Epithelial cell of proximal tubule (primary cell): ENCODE measurements at places on chromosomes 12 and 14.

DNA sequence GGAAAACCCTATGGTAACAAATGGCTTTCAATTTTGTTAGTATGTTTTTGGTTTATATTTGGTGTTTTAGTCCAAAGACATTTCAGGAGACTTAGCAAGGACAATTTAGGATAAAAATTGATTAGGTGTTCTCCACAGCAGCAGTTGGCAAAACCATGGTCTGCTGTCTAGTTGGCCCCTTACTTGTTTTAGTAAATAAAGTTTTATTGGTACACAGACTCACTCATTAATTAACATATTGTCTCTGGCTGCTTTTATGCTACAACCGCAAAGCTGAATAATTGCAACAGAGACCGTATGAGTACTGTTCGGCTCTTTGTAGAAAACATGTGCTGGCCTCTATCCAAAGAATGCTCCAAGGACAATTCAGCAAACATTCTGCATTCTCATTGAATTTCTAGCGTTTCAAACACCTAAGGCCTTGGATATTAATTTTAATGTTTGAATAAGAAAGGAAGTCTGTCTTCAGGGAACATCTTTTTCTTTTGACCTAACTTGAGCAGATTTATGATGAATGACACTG lies 77.7 kb downstream of the CCDC92 start:
- DNase-seq: no peak

DNA sequence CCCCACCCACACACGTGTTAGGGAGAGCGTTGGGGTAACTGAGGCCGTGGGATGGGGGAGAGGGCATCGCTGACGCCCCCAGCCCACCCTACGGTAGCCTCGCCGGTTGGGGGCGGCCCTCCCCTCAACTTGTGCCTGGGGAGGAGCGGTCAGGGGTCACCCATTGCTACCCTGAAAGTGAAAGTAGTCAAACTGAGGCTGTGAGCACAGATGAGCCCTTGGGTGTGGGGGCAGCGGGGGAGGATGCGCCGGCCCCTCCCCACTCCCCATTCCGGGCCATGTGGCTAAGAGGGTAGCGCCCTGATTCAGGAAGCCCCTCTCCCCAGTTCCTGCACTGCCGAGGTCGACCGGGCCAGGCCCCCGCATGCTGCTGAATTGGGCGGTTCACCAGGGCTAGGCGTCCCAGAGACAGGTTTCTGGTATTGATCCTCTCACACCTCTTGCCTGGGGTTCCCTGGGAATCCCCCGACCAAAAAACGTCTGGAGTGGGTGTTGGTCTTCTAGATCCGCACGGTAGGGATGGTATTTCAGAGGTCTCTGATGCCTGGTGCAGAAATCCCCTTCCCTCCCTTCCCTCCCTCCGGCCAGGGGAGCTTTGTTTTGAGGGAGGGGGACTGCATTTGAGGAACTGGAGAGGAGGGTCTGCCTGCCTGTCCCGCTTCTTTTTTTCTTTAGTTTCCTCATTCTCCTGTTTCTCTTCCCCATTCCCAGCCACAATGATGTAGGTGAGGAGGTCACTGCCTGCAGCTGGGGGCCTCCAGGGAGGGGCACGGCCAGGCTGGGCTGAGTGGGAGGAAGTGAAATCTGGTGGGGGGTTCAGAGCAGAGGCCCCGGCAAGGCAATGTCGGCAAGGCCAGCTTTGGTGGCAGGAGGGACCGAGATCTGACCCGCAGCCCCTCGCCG lies 1.0 kb downstream of the SH2B3 start:
- no peak for DNase-seq

DNA sequence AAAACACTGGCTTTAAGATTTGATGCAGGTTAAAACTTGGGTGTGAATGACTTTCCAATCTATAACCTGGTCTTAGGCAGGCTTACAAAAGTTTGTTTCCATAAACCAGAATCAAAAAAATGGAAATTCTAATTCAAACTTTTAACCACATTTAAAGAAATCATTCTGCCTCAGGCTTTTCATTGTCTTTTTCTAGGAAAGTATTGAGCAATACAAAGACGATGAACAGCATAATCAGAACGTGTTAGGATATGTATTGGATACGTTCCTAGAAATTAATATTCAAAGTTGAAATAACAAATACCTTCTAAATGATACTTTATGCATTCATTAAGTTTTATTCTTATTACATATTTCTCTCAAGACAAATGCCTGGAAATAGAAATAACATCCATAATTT lies 172.9 kb downstream of the CEP128 start:
- no peak for DNase-seq

DNA sequence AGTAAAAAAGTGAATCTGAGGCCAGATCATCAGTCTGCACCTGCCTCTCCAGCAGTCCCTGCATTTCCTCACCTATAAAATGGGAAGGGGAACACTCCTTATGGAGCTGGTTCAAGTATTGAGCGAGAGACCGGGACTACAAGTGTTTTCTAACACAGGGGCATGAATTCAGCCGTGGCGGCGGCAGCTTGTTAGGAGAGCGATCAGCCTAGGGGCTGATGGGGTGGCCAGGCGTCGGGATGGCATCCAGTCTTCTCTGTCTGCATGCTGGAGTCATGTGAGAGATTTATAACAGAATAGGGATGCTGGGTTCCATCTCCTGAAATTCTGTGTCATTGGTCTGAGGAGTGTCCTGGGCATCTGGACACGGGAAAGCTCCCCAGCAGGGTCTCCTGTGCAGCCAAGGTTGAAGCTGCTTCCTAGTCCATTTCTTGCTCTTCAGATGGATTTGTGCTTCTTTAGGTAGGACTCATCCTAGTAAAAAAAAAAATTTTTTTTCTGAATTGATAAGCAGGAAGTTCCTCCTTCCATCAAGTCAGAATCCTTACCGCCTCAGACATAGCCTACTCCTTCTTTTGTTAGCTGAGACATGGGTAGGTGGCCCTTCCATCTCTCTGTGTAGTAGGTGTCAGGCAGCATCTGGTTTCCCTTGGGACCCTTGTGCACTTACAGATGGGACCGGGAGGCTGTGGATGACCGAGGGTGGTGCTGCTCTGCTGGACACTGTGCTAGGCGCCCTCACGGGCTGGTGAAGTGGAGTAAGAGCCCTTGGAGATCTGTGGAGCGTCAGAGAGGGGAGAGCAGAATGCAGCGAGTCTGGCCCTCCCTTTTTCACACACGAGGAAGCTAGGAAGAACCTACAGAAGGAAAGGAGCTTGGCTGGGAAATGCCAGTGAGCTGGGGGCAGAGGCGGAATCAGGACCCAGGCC lies 146.7 kb downstream of the TSPAN9 start:
- no peak for DNase-seq

DNA sequence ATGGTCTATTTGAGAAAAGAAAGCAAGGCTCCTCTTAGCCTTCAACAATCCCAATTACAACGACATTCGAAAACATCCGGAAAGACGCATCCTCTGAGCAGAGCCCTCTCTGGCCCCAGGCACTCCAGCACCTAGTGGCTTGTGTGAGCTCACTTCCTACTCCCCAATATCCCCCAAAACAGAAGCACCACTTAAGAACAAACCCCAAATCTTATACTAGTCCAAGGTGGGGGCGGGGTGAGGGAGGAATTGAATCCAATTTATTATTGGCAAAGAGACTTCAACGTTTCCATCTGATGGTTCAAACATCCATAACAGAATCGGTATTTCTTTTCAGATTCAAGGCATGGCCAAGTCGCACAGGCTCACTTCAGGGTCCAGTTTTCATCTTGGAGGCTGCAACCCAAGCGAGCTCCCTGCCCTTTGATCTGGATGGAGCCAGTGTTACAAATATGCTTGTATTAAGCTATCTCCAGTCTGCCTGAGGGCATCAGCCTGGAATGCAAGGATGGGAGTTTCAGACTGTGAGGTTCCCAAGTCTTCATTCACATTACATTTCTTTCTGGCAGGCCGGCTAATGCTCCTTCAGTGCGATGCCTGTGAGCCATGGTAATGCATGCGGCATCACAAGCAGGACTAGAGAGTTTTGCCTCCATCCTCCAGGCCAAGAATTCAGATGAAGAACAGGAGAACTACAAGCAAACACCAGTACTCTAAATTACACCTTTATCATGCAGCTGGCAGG lies 132.5 kb upstream of the FOXN3 start:
- DNase-seq: no peak

DNA sequence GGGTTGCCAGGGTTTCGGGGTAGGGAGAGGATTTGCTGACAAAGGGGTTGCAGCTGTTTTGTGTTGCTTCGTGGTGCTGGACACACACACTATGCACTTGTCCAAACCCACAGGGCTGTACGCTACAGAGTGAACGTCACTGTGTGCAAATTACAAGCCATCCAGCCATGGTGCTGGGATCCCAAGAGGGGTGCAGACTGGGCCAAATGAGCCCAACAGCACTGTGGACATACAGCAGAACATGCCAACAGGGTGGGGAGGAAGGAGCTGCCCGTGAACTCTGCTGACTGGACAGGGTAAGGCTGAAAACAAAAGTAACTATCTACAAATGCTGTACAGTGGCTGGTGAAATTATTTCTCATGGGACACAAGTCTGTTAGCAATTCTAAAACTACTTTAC lies 25.2 kb downstream of the POLE start:
- DNase-seq: no peak

- no peak for DNase-seq
These were observed 53.8 kb downstream of the SLC35F4 start for GRCh38 chr14:57811998-57812546.

- DNase-seq: no peak
These were observed 93.2 kb downstream of the DACT1 start for GRCh38 chr14:58730792-58731464.

- DNase-seq: no peak
These were observed 4.3 kb downstream of the TGM1 start for GRCh38 chr14:24258548-24259265.

- DNase-seq: no peak
These were observed 1936.8 kb upstream of the SEL1L start for GRCh38 chr14:83470466-83470865.

DNA sequence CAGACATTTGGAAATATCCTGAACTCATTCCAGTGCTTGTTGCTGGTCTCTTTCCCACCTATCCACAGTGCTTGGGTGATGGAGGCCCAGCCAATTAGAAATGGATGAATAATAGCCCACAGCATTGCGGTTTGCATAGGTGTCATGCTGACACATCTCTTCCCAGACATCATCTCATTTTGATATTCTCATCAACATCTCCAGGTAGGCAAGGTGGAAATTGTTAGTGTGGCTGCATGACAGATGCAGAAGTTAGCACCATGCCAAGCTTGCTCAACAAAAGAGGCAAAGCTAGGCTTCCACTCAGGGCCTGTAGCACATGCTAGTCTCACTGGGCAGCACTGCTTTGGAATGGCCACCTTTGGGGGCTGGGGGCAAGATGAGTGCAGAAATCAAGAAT lies 1118.9 kb downstream of the VRK1 start:
- no peak for DNase-seq

GRCh38 chr12:92049403-92049802 lies 96.2 kb downstream of the BTG1 start:
- DNase-seq: no peak

GRCh38 chr12:6345319-6346091 lies 3.6 kb upstream of the TNFRSF1A start:
- peak; percentile 90 for DNase-seq

DNA sequence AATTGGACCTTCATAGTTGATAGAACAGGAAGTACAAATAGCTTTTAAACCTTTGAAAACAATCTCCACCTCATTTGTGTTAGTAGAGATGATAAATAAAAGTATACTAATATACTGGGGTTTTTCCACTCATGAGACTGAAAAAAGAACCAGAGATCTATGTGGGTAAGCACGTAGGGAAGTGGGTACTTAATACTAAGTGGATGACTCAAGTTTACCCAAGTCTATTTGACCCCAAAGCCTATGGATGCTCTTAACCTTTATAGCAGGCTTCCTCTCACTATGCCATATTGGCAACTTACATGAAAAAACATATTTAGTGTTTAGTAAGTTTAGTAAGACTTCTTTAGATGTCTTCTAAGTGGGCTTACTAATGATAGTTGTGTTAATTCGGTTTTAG lies 49.2 kb upstream of the CHPT1 start:
- no peak for DNase-seq

GRCh38 chr12:95385246-95386035 lies 88.5 kb upstream of the METAP2 start:
- no peak for DNase-seq

GRCh38 chr12:93741659-93742109 lies 64.5 kb downstream of the CRADD start:
- DNase-seq: peak; percentile 38

DNA sequence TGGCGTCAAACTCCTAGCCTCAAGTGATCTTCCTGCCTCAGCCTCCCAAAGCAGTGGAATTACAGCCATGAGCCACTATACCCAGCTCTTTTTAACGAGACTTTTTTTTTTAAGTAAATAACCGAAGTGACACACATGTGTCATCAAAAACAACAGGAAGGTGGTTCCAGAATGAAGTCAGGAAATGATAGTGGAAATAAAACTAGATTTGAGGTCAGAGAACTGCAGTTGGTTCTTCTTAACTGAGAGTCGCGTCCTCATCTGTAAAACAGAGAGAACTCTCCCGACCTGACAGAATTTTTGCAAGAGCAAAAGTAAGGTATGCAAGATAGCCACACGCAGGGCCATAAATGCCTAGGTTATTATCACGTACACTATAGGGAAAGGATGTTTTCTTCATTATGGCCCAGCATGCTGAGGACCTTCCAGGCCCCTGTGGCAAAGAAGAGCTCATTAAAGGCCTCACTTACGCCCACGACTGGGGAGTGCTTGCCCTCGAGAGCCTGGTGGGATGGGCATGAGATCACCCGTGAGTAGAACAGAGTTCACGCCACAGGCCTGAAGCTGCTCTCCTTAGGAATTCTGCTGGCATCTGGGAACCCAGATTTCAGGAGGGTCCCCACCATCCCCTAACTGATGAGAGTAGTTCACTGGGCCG lies 67.2 kb downstream of the SCARB1 start:
- no peak for DNase-seq

- no peak for DNase-seq
These were observed 53.3 kb downstream of the BICD1 start for GRCh38 chr12:32159925-32160324.

GRCh38 chr12:63906876-63907275 lies 62.4 kb downstream of the SRGAP1 start:
- no peak for DNase-seq

DNA sequence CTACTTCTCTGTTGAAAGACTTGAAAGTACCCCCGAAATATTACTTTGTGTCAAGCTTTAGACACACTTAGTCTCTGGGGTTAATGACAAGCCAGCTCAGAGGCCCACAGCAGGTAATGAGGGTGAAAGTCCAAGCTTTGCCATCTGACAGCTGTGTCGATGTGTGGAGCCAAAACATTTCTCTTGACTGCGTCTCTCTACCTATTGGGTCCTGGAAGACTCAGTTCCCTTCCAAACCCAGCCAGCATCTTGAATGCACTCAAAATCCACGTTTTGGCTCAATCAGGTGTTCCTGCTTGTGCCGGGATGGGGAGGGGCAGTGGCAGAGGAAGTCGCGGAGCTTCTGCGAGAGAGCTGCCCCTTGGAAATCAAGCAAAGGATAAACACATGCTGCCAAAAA lies 3.2 kb downstream of the PLXNC1 start:
- no peak for DNase-seq
